ENCODE measurements at places on chromosomes 7 and 10.

- DNase-seq, result no peak
Measured at GRCh38 chr10:4260483-4261124, 475.6 kb upstream of the KLF6 start.

GRCh38 chr7:133635541-133635940 is 382.7 kb downstream of the EXOC4 start:
- DNase-seq, result no peak

DNA sequence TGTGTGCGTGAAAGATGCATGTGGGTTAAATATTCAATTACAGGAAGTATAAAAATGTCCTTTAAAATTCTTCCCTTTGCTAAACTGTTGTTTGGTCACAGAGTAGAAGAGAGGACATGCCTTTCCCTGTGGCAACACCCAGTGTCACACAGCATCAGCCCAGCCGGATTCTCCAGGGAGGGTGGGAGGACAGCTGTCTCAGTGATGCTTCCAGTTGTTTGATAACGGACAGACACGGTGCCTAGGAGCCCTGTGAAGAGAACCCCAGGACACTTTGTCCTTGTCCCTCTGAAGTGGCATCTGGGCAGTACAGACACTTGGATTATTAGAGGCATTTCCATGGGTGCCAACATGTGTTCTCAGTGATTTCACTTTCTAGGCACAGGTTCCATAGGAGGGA is 306.6 kb upstream of the LRGUK start:
- no peak for DNase-seq

GRCh38 chr7:16646472-16647072 is 591 bp downstream of the BZW2 start:
- DNase-seq, result no peak

DNA sequence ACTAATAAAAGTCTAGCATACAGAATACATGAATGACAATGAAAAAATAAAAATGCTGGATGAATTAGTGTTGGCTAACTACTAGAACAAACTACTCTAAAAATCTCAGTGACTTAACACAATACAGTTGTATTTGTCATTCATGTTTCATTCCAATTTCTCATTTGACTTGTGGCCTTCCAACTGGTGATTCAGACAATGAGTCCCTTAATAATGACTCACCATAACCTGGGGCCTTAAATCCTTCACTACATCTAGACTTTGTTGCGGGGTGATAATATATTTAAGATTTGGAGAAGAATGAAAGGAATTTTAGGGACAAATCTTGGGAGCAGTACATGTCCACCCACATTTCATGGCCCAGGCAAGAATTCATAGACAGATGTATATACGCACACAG is 90.5 kb upstream of the POM121L12 start:
- no peak for DNase-seq

- no peak for DNase-seq
Measured at GRCh38 chr10:121322776-121323175, 275.5 kb downstream of the FGFR2 start.

Data from AG09319 (cell line).